ENCODE measurements at places on chromosomes 11 and 22. TPM values are rescaled to one million over a fixed set of nuclear protein-coding genes. Genes with fewer than 3 reads are reported as not detected.

CASP1 gene
- 11.6 TPM for polyA plus RNA-seq

CDCA5 gene
- 0.80 TPM for polyA plus RNA-seq

DNA sequence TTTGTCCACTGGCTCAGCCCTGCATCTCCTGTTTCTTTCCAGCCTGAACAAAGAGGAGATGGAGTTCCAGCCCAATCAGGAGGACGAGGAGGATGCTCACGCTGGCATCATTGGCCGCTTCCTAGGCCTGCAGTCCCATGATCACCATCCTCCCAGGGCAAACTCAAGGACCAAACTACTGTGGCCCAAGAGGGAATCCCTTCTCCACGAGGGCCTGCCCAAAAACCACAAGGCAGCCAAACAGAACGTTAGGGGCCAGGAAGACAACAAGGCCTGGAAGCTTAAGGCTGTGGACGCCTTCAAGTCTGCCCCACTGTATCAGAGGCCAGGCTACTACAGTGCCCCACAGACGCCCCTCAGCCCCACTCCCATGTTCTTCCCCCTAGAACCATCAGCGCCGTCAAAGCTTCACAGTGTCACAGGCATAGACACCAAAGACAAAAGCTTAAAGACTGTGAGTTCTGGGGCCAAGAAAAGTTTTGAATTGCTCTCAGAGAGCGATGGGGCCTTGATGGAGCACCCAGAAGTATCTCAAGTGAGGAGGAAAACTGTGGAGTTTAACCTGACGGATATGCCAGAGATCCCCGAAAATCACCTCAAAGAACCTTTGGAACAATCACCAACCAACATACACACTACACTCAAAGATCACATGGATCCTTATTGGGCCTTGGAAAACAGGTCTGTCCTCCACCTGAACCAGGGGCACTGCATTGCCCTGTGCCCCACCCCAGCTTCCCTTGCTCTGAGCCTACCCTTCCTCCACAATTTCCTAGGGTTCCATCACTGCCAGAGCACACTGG, 5.0 kb downstream of the FTH1 start:
- DNase-seq, result no peak

ASRGL1 gene
- 6.5 TPM for polyA plus RNA-seq

- DNase-seq, result no peak
Measured at GRCh38 chr11:9347100-9347499, 32.7 kb upstream of the TMEM41B start.

GRCh38 chr11:125586623-125587022, 6.0 kb upstream of the STT3A start:
- DNase-seq, result no peak

- no peak for DNase-seq
Measured at GRCh38 chr11:16791191-16791961, 52.9 kb downstream of the C11orf58 start.

DNA sequence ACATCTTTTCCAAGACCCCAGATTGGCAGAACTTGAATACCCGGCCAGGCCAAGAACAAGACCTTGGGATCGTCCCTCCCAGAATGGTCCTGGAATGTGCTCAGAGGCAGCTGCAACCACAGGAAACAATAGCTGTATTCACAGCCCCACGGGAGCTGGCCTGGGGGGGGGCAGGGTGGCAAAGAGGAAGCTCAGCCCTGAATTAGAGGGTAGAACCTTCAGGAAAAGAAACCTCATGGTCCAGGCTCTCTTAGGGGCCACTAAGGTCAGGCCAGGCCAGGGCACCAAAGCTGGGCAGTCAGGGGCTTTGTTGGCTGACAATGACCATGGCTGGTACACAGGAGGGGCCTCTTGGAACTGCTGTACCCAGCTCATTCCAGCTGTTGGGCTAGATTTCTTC, 17.3 kb downstream of the RPL27A start:
- no peak for DNase-seq

GRCh38 chr11:10429526-10429925, 25.5 kb upstream of the AMPD3 start:
- DNase-seq, result no peak

GRCh38 chr11:119578521-119579191, 150.3 kb downstream of the NECTIN1 start:
- DNase-seq, result no peak

DNA sequence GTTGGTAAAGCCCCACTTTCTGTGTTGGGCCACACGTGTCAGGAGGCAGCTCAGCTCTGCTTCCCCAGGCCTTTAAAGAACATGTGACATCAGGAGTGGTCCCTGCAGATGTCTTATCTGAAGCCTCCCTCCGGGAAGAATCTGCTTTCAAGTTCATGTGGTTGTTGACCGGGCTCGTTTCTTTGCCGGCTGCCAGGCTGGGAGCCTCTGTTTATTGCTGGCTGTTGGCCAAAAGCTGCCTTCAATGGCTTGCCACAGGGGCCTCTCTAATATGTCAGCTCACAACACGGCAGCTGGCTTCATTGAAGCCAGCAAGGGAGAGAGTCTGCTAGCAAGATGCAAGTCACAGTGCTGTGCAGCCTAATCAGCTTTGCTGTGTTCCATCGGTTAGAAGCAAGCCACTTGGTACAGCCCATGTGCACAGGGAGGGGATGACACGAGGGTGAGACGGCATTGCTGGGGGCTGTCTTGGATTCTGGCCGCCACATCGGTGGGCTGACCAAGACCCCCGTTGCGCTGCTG, 14.6 kb downstream of the MRGPRF start:
- DNase-seq, result peak; percentile 23

Measured in heart right ventricle (tissue), 16 donors.